ENCODE measurements at places on chromosomes 1 and 21. TPM values are rescaled to one million over a fixed set of nuclear protein-coding genes. Genes with fewer than 3 reads are reported as not detected.

Gene CFHR1
- total RNA-seq, result not detected

Gene LEFTY2
- not detected for total RNA-seq

Gene C8A
- total RNA-seq, result under 0.01 TPM

Gene RAB3GAP2
- 50.9 TPM for total RNA-seq

Gene MFAP2
- 16.9 TPM for total RNA-seq

Gene KDM5B
- total RNA-seq, result 90.3 TPM

Gene FCRL2
- not detected for total RNA-seq

Gene PTGFR
- 68.3 TPM for total RNA-seq

Measured in smooth muscle cell of trachea (primary cell).